ENCODE measurements at places on chromosomes 7 and 10.

DNA sequence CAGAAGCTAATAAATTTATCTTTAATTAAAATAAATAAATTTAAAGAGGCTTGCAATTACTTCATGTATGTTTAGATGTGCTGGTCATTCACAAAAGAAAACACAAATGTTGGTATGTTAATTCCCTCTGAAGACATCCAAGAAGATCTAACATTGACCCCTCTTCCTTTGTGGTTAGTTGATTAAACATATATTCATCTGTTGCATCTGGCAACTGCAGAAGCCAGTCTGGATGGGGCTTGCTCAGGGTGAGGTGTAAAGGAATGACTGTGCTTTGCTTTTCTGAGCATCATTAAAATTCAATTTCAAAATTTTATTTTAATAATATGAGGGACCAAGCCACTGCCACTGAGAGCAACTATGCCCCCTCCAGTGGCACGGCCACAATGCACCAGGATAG, 36.4 kb upstream of the FERD3L start:
- peak; percentile 17 for DNase-seq

GRCh38 chr10:6936931-6937330, 356.9 kb upstream of the PRKCQ start:
- DNase-seq, result no peak

GRCh38 chr7:43143918-43144589, 31.6 kb downstream of the HECW1 start:
- no peak for DNase-seq

DNA sequence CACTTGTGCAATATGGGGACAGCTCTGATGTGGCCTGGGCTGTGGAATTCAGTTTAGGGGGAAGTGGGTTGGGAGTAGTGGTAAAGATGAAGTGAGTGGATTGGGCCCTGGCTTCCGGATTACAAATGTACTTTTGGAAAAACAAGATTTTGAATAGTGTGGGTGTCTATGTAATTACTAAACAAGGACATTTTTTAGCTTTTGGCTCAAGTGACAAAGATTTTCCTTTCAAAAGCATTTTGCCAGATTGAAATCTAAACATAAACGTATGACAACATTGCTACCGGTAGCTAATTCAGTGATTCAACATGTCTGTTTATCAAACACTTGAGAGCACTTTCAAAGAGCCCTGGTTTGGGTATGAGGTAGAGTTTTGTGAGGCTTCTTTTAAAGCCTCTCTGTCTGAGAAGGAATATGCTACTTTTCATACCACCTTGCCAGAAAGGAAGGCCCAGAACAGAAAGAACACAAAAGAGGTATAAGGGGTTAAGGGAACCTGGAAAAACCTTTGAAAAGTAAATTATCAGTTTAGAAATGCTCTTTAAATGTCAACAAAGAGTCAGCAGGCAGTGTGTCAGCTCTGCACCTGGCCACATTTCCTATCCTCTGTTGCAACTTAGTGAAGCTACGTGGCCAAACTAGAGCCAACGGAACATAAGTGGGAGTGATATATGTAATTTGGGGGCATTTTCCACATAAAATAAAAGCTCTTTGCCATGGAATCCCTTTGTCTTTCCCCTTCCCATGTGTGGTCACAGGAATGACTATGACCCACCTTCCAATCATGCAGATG, 516.1 kb downstream of the NRG3 start:
- no peak for DNase-seq

DNA sequence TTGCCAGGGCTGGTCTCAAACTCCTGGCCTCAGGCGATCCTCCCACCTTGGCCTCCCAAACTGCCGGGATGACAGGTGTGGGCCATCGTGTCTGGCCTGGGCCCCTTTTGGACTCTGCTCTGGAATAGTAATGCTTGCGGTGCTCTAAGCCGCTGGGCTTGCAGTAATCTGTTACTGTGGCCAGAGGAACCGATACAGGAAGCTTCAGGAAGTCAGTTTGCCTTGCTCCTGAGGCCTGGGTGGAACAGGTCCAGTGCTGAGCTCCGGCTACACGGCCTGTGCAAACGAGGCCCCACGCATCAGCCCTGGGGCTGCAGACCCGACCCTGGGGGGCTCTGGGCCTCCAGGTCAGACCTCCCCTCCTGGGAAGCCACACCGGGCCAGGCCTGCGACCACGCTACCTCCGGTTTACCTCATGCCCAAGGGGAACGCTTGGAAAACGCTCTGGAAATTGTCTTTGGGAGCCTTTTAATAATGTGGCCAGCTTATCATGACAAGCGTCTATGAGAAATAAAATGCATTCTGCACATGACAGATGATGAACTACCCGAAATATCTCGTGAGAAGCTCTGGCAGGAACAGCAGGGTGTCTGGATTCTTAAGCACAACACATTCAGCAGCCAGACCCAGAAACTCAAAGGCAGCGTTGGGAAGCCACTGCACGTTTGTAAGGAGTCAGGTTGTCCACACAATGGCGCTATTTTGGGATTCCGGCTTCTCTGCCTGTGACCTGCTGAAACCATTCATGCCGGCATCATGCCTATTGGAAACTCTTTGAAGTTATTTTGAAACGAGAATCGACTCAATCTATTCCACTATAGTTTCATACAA, 10.1 kb upstream of the ADAP1 start:
- DNase-seq, result no peak

GRCh38 chr10:20922451-20922850, 25.3 kb upstream of the NEBL start:
- no peak for DNase-seq

- DNase-seq, result no peak
These were observed 190.9 kb upstream of the PPP1R3A start for GRCh38 chr7:114109721-114110120.

DNA sequence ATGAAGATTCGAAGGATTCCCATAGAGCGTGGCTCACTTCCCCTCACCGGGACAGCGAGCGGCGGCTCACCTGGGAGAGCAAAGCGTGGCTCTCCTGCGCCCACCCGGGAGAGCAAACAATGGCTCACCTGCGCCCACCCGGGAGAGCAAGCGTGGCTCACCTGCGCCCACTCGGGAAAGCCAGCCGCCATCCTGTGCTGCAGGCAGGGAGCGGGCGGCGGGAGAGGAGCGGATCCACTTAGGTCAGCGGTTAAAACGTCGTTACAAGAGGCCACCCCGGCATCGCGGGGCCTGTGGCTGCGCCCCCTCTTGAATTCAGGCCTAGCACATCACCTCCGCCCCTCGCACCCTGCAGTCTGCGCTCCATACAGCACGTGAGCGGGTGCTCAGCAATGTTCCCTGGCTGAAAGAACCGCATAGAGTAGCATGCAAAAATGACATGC, 461 bp upstream of the FIGNL1 start:
- no peak for DNase-seq

DNA sequence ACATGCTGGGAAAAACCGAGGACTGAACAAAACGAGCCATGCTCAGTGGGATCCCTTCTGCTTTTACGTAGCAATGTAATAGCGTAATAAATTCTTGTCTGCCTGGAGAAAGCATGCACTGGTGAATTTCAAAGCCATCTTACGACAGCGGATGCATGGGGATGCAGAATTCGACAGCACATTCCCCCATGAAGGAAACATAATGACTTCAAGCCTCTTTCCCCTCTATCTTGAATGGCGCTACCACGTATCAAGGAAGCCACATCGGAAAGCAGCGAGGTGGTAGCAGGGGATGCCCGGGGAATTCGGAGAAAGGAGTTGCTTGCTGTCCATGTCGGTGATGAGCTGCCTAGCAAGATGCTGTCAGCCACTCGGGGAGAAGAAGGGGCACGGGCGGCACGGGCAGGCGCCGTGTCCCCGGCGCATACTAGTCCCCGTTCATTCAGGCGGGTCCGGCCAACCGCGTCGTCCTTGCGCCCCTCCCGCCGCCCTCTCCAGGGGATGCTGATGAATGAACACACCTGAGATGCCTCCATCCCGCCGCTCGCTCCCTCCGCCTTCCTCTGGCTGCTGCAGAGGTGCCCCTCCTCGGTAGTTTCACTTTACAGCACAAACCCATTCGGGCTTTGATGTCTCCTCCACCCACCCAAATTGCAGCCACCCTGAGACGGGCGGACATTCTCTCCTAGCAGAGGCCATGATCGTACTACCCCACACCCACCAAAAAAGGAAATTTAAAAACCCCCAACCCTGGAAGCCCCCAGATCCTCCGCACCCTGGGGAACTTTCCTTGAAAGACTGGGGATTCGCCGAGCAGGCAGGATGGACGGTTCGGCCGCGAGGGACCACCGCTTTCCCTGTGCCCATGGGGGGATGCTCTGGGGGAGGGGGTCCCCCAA, 644 bp downstream of the SORBS1 start:
- peak; percentile 5 for DNase-seq

- DNase-seq, result peak; percentile 90
These were observed 2.6 kb upstream of the MYPN start for GRCh38 chr10:68106656-68107055.

DNA sequence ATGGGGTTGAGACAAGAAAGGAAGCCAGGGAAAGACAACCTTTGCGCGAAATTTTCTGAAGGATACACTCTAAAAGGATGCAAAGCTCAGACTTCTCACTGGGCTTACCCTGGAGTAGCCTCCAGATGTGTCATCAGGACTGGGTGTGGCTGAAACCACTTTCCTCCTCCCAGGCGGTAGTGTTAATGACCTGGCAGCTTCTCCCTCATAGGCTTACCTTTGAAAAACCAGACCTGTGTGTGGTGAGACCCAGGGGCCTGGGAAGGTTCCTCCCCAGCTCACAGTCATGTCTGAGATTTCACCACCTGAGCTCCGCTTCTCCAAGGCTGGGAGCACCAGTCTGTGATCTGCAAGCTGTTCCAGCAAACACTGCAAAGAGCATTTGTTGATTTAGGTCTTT, 93.7 kb downstream of the EPC1 start:
- DNase-seq, result peak; percentile 40

- no peak for DNase-seq
These were observed 46.2 kb downstream of the CELF2 start for GRCh38 chr10:11063856-11064255.

DNA sequence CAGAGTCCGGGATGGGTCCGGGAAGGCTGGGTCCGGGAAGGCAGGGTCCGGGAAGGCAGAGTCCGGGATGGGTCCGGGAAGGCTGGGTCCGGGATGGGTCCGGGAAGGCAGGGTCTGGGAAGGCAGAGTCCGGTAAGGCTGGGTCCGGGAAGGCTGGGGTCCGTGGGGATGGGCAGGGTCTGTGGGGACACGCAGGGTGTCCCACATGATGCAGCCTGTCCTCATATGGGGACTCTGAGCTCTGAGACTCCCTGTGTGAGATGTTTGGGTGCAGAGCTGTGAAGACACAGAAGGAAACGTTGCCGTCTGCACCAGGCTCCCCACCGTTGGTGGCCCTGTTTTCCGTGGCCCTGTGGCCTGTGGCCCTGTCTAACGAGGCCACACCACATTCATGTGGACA, 45.7 kb upstream of the ADGRA1 start:
- DNase-seq, result no peak

GRCh38 chr10:12459340-12459739, 110.0 kb downstream of the CAMK1D start:
- DNase-seq, result no peak

DNA sequence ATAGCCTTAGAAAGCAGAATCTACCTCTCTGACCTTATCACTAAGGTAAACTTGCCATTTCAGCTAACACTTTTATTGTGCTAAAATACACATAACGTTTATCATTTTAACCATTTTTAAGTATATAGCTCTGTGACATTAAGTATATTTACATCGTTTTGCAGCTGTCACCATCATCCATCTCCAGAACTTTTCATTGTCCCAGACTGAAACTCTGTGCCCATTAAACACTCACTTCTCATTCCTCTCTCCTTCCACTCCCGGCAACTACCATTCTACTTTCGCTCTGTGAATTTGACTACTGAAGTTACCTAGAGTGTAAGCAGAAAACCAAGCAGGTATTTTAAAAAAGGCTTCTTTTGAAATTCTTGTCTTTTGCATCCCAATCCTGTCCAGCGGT, 1.3 kb downstream of the DDX50 start:
- no peak for DNase-seq

GRCh38 chr7:55135462-55135861, 116.6 kb downstream of the EGFR start:
- DNase-seq, result no peak

DNA sequence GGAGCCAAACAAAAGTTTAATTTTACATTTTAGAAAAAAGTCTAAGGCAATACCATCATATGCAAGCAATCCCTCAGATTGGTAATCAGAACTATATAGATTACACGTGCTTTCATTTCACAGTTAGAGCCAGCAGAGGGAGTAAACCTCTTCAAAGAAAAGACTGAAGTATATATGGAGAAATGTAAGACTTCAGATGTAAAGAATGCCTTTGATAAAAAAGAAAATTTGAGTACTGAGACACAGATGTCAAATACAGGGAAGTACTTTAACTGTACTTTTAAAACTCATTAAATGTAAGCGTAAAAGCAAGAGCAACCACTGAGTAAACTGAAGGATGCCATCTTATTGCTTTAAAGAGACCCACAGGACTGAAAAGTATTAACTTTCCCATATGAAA, 101.4 kb upstream of the FAM133B start:
- DNase-seq, result peak; percentile 62

GRCh38 chr10:15201589-15202300, 33.3 kb upstream of the NMT2 start:
- DNase-seq, result peak; percentile 82

GRCh38 chr7:90492250-90492649, 22.8 kb downstream of the PTTG1IP2 start:
- no peak for DNase-seq

GRCh38 chr10:235915-236314, 100.7 kb downstream of the ZMYND11 start:
- no peak for DNase-seq

DNA sequence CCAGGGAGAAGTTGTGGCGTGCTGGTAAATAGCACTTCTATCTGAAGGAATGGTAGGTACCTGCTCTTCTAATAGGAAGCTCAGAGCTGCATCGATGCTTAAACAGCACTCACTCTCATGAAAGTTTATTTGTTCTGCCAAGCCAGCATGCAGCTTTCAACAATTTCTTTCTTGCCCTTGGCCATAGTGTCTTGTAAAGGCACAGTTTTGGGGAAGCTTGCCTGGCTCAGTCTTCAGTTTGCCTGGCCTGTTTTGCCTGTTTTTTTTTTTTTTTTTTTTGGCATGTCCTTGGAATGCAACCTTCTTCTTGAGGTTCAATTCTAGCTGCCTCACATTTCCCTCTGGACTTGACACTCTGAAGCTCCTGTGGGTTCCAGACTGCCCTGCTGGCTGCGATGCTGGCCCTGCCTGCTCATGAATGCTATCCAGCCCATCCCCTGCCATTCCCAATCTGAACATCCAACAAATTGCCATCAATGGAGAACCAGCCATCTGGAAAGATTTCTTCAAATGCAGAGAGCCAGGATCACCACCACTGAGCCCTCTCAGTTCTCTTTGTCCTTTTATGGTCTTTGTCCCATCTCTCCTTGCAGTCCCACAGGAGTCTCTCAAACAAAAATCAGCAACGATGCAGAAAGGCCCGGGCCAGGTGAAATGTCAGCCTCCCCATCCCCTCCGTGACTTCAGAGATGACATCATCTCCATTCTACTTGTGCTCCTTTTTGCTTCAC, 133.9 kb downstream of the ANLN start:
- no peak for DNase-seq

All from HT1080 (cell line).